ENCODE measurements at places on chromosomes 16 and 17.

DNA sequence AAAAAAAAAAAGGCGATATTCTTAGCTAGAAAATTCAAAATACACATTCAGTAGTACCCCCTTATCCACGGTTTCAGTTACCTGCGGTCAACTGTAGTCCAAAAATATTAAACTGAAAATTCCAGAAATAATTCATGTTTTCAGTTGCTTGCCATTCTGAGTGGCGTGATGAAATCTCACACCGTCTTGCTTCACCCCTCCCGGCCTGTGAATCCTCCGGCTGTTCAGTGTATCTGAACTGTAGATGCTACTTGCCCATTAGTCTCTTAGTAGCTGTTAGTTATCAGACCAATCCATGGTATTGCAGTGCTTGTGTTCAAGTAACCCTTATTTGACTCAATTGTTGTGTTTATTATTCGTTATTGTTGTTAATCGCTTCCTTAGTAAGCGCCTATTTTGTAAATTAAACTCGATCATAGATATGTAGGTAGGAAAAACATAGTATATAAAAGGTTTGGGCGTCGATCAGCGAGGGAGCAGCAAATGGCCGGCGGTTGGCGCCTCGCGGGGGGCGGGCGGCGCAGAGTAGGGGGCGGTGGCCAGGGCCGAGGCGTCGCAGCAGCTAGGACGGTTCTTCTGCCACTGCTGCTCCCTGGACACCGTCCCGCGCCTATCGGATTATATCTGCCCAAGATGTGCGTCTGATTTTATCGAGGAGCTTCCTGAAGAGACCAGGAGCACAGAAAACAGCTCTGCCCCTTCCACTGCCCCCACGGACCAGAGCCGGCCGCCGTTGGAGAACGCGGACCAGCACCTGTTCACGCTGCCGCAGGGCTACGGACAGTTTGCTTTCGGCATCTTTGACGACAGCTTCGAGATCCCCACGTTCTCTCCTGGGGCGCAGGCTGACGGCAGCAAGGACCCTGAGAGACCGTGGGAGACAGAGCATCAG is 39.8 kb upstream of the AKAP1 start:
- no peak for DNase-seq

- no peak for DNase-seq
These were observed 137.9 kb downstream of the PITPNC1 start for GRCh38 chr17:67514998-67515397.

- no peak for DNase-seq
These were observed 229.7 kb downstream of the SNX29 start for GRCh38 chr16:12206098-12206748.

GRCh38 chr17:77889866-77890760 is 68.4 kb upstream of the TNRC6C start:
- no peak for DNase-seq

GRCh38 chr17:63956296-63956920 is 16.3 kb downstream of the SCN4A start:
- DNase-seq, result no peak

GRCh38 chr17:72609501-72609900 is 483.0 kb downstream of the SLC39A11 start:
- DNase-seq, result no peak

DNA sequence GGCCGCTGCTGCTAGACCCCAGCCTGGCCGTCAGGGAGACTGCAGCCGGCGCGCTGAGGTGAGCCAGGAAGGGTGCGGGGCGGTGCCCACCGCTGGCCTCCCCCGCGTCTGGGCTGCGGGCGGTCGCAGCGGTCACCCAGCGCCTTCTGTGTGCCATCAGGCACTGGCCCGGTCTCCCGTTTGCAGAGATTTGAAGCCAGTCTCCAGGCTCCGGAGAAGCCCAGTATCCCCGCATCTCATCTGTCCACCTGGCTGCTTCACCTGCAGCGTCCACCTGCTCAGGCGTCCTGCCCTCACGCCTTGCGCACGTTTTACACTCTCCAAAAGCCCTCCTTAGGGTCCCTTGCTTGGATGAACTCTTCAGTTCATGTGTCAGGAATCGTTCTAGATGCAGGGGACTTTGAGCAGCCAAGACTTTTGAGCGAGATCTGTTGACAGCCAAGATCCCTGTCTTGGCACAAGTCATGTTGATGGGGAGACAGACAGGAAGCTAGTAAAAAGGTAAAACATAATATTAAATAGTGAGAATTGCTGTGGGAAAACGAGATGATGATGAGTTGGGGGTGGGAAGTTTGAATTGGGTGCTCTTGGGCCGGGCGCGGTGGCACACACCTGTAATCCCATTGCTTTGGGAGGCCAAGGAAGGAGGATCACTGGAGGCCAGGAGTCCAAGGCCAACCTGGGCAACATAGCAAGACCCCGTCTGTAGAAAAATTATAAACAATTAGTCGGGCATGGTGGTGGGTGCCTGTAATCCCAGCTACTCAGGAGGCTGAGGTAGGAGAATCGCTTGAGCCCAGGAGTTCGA is 916 bp downstream of the HEATR3 start:
- DNase-seq, result no peak

GRCh38 chr16:11240636-11241473 is 15.1 kb downstream of the SOCS1 start:
- no peak for DNase-seq

DNA sequence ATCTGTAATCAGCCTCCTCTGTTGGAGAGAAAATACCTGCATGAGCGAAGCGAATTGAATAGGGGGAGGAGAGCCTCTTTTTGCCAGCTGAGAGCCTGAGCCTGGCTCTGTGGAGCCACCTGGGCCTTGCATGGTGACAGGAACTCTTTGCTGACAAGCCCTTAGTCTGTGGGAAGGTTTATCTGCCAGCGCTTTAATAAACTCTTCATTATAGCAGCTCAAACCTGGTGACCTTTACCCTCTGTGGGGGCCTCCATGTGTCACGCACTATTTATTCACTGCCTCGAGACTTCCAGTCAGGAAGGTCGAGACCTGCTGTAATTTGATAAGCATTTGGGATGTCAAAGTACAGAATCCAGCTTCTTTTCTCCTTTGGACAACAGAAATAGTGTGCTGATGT is 282.6 kb downstream of the CBLN1 start:
- DNase-seq, result no peak

- no peak for DNase-seq
These were observed 9.0 kb upstream of the CRHR1 start for GRCh38 chr17:45775148-45775547.
